AG04449 (cell line): ENCODE measurements at places on chromosomes 2 and 18.
A peak's percentile ranks its signal among the peaks of the same experiment; 100 is the strongest.

DNA sequence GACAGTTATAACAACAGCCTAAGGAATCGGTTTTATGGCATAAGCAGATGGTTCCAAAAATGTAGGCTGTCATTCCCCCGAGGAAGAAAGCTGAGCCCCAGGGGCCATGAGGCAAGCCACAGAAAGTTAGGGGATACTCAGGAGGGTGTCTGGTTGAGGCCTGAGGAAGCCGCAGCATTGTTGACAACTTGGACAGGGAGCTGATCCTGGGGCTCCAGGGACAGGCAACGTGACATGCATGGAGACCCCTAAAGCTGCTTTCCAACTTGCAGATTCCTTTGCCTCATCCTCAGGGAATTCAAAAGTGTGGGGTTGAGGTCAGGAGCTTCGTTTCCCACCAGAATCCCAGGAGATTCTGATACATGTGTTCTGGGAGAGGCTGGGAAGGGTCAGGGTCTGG lies 20.9 kb downstream of the CELF4 start:
- DNase-seq = no peak

GRCh38 chr2:217366966-217367365 lies 507.1 kb upstream of the TNP1 start:
- DNase-seq = no peak

GRCh38 chr18:6405237-6406074 lies 9.3 kb downstream of the L3MBTL4 start:
- no peak for DNase-seq

DNA sequence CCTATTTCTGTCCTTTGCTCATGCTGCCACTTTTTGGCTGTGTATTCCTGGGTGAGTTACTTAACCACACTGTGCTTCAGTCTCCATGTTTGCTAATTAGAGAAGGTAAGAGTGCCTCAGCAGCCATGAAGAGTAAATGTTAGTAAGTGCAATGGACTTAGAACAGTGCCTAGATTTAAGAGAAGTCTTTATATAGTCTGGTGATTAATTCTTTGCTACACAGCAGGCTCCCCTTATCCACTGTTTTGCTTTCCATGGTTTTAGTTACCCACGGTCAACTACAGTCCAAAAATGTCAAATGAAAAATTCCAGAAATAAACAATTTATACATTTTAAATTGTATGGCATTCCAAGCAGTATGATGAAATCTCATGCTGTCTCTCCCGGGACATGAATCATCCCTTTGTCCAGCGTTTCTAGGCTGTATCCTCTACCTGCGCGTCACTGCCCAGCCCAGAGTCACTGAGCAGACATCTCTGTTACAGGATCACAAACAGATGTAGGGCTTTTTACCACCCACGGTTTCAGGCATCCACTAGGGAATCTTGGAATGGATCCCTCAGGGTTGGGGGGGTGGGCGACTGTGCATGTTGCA lies 91.0 kb downstream of the CTIF start:
- DNase-seq = peak; percentile 98

DNA sequence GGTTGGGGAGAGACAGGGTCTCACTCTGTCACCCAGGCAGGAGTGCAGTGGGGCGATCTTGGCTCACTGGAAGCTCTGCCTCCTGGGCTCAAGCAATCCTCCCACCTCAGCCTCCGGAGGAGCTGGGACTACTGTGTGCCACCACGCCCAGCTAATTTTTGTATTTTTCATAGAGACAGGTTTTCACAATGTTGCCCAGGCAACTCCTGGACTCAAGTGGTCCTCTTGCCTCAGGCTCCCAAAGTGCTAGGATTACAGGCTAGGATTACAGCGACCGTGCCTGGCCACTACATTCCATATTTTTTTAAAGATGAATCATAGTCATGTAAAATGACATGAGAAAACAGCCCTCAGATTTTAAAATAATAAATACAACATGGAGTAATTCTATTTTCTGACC lies 32.3 kb downstream of the CWC22 start:
- DNase-seq = no peak

GRCh38 chr2:69985688-69986087 lies 24.3 kb upstream of the ASPRV1 start:
- no peak for DNase-seq

GRCh38 chr2:19529677-19530076 lies 171.3 kb upstream of the OSR1 start:
- DNase-seq = no peak

DNA sequence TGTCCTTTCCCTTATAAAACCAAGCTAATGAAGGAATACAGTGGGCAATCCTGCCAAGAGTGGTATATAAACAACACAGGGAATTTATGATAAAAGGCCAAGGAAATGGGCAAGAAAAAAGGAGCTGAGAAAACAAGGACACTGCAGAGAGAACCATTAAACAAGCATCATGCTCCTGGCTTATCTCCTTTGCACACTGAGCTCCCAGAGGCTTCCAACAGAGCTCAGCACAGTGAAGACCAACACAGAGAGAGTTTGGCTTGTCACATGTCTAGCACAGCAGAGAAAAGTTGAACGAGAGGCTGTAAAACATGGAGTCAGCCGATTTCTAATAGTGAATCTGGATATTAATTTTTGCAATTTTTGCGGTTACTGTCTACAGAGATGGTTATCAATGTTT lies 68.0 kb upstream of the KLF7 start:
- no peak for DNase-seq

DNA sequence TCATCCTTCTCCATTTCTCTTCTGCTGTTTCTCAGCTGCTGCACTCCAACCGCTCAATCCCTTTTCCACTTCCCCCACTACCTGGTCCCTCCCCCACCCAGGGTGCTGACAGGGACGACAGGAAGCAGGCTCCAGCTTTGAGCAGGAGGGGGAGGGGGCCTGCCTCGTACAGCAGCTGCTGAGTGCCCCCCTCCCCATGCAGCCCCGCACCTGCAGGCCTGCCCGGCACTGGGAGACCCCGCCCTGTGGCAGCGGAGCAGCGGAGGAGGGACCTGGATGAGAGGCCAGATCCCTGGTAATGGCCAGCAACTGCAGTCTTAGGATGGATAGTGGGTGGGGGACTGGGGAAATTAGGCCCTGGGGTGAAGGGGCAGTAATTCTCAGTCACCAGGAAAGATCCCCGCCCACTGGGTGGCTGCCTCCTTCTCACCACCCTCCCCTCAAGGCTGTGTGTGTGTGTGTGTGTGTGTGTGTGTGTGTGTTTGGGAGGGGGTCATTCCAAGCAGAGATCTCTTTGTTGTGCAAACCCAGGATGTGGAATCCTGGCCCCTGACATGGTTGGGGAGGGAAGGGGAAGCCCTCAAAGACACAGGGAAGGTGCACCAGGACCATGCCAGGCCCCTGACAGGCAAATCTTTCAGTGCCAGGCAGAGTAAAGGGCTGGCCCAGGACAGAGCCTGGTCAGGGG lies 6.8 kb upstream of the CRYBA2 start:
- no peak for DNase-seq

GRCh38 chr2:96946625-96947024 lies 39.8 kb downstream of the FAM178B start:
- no peak for DNase-seq

GRCh38 chr18:12408247-12408869 lies 629 bp downstream of the PRELID3A start:
- no peak for DNase-seq

DNA sequence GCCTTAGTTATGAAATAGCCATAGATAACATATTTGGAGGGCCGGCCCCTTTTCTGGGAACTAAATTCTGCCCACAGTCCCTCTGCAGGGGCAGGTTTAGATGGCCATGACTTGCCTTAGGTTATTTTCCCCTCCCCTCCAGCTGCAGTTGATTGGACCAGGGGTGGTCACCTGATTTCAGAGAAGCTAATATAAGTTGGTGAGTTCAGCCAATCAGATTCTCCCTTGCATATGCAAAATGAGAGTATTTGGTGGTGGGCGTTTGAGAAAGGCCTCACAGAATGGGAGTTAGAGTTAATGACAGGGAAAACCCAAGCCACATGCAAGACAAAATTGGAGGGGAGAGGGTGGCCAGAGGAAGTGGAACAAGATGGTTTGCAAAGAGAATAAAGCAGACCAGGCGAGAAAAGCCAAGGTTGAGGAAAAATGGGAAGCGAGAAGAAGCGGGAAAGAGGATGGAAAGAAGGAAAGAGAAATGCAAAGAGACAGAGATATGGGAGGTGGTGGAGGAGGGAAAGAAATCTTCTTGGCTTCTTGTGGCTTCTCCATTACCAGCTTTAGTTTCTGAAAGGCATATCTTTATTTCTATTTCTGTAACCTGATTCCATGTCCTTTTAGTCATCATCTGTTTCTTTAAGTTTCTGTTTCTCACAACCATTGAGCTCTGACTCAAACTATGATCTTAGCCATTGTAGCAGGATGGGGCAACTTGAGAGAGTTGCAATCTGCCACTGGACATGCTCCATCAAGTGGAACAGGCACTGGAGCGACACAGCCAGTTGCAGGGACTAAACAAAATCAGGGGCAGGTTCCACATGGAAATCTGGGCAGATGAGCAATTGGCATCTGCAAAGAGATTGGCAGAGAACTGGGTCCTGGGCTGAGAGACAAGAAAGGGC lies 108.1 kb upstream of the SIX3 start:
- DNase-seq = no peak

DNA sequence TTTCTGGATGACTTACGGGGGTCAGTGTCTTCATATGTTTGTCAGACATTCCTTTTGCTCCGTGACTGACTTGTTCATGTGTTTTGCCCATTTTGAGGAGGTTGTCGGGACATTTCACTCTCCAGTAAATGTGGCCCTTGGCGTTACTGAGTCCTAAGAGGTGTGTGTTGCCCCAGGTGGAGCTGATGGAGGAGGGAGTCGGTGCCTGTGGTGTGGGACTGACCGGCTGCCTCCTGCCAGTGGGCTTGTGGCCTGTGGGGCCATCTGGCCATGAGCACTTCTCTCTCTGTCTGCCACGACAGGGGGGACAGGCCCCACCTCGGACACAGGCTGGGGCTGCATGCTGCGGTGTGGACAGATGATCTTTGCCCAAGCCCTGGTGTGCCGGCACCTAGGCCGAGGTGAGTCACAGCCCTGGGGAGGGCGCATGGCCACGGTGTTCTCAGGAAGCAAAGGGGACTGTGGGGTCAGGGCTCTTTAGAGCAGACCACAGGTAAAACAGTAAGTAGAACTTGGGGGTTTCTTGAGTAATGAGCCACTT lies 15.8 kb downstream of the ATG4B start:
- no peak for DNase-seq

GRCh38 chr18:37272226-37272625 lies 293.4 kb downstream of the CELF4 start:
- DNase-seq = no peak

- peak; percentile 85 for DNase-seq
These were observed 109.0 kb upstream of the SLC35G4 start for GRCh38 chr18:11500153-11501122.

DNA sequence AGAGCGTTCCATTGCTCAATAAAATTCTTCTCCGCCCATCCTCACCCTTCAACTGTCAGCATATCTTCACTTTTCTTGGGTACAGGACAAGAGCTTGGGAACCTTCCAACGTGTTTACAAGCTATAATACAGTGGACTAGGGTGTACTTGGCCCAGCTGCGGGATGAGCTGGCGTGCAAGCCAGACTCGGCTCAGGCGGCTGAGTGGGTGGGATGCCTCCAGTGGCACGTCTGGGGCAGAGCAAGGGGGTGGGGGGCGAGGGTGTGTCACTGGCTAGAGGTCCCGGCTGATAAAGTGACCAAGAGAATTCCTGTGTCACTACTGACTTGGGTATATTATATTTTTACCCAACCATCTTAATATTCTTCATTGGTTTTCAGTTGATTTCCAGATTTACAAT lies 179.7 kb downstream of the EVA1A start:
- no peak for DNase-seq

- DNase-seq = peak; percentile 29
These were observed 44.4 kb downstream of the SPATS2L start for GRCh38 chr2:200350850-200351285.

DNA sequence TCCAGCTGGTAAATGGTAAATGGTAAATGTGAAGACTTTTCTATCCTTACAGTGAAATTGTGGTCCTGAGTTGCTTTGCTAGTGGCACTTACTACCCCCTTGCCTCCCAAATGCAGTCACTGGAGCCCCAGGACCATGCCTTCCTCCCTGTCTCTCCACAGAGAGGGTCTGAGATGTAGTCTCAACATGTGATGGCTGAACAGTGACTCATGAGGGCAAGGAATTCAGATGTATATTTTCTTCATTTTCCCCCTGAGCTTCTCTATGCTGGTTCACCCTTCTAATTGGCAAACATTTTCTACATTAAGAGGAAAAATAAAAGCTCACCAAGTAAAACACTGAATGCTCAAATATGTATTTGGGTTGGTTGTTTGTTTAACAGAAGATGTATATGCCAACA lies 232.0 kb downstream of the SH3BP4 start:
- DNase-seq = no peak

DNA sequence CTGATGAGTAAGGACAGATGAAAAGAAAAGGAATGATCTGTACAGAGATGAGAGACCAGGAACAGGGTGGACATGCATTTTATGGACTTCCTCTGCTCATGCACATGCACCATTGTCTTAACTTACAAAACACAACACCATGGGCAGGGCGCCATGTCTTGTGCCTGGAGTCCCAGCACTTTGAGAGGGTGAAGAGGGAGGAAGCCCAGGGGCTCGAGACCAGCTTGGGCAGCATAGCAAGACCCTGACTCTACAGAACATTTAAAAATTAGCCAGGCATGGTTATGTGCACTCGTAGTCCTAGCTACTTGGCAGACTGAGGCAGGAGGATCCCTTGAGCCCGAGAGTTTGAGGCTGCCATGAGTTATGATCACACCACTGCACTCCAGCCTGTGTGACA lies 86.9 kb downstream of the ZFP36L2 start:
- DNase-seq = no peak

DNA sequence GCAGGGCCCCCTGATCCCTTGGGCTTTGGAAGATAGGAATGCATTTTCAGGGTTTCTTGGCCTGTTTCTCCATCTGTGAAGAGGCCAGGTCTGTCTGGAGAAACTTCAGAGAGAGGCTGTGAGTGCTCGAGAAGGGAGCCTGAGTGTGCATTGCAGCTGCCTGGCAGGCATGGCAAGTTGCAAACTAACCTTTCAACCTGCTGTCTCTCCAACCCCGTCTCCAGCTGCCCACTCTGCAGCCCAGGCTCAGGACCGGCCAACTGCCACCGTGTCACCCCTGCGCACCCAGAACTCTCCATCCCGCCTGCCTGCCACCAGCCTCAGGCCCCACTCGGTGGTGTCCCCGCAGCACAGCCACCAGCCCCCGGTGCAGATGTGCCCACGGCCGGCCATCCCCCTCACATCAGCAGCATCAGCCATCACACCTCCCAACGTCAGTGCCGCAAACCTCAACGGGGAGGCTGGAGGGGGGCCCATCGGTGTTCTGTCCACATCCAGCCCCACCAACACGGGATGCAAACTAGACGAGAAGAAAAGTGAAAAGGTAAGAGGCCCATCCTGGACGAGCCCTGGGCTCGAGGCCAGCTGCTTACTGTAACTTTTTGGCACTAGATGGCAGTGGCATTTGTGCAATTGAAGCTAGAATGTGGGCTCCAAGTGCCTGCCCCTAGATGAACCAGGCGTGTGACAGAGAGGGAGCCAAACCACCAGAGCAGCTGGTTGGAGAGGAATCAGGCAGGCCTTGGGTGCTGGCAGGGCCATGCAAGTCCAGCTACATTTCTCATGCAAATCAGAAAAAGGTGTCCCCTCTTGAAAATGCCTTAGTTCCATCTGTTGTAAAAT lies 164.6 kb downstream of the SEPTIN10 start:
- DNase-seq = no peak

GRCh38 chr2:226742347-226742746 lies 57.3 kb downstream of the IRS1 start:
- DNase-seq = no peak
